A549 treated with ZK216348 at 1 μM for 4 hours (cell line): ENCODE measurements at places on chromosomes 2 and 18. TPM values are rescaled to one million over a fixed set of nuclear protein-coding genes. Genes with fewer than 3 reads are reported as not detected.

Gene CHRND
- total RNA-seq = not detected in 5 replicates

Gene ADRA2B
- 0.04 to 0.06 TPM in 2 of 5 replicates, not detected in the others for total RNA-seq

Gene KLHL30
- 0.19 to 0.37 TPM (median 0.26 TPM) in 5 replicates for total RNA-seq

Gene MROH2A
- total RNA-seq = 0.18 to 0.22 TPM in 2 of 5 replicates, not detected in the others

Gene GALNT14
- 37.1 to 50.5 TPM (median 47.5 TPM) in 5 replicates for total RNA-seq

Gene GPR55
- total RNA-seq = not detected in 5 replicates

Gene STK39
- 11.4 to 23.9 TPM (median 18.3 TPM) in 5 replicates for total RNA-seq

Gene BCS1L
- total RNA-seq = 32.8 to 52.6 TPM (median 44.7 TPM) in 5 replicates

Gene CNTNAP5
- not detected in 5 replicates for total RNA-seq

Gene MAB21L4
- total RNA-seq = 0.16 to 0.34 TPM (median 0.18 TPM) in 4 of 5 replicates, not detected in the other

Gene PROKR1
- total RNA-seq = not detected in 5 replicates

Gene ABCG8
- total RNA-seq = not detected in 5 replicates

Gene POMC
- total RNA-seq = not detected in 5 replicates

Gene MARCHF4
- total RNA-seq = 30.1 to 45.6 TPM (median 35.6 TPM) in 5 replicates

Gene RMC1
- total RNA-seq = 14.5 to 18.9 TPM (median 15.7 TPM) in 5 replicates

Gene UGT1A3
- 0.12 to 0.19 TPM (median 0.17 TPM) in 3 of 5 replicates, not detected in the others for total RNA-seq

Gene FTCDNL1
- 2.6 to 3.6 TPM (median 3.1 TPM) in 5 replicates for total RNA-seq

Gene MBOAT2
- 28.5 to 49.8 TPM (median 41.0 TPM) in 5 replicates for total RNA-seq

Gene SPC25
- total RNA-seq = 15.2 to 25.5 TPM (median 20.1 TPM) in 5 replicates

Gene LRPPRC
- 72.6 to 112 TPM (median 96.7 TPM) in 5 replicates for total RNA-seq

Gene MFSD2B
- total RNA-seq = 0.15 to 0.63 TPM (median 0.41 TPM) in 5 replicates

Gene ANO7
- 1.3 to 3.0 TPM (median 2.2 TPM) in 5 replicates for total RNA-seq

Gene STPG4
- not detected in 5 replicates for total RNA-seq

Gene SNTG2
- total RNA-seq = not detected in 5 replicates

Gene SLC30A3
- total RNA-seq = 1.9 to 4.2 TPM (median 3.6 TPM) in 5 replicates

Gene NCOA1
- 7.3 to 11.4 TPM (median 9.9 TPM) in 5 replicates for total RNA-seq

Gene LCT
- 0.04 to 0.06 TPM in 2 of 5 replicates, not detected in the others for total RNA-seq

Gene CXCR1
- not detected in 5 replicates for total RNA-seq

Gene SP140
- 0.22 to 0.39 TPM in 2 of 5 replicates, not detected in the others for total RNA-seq
